ENCODE measurements at places on chromosomes 1 and 21.

DNA sequence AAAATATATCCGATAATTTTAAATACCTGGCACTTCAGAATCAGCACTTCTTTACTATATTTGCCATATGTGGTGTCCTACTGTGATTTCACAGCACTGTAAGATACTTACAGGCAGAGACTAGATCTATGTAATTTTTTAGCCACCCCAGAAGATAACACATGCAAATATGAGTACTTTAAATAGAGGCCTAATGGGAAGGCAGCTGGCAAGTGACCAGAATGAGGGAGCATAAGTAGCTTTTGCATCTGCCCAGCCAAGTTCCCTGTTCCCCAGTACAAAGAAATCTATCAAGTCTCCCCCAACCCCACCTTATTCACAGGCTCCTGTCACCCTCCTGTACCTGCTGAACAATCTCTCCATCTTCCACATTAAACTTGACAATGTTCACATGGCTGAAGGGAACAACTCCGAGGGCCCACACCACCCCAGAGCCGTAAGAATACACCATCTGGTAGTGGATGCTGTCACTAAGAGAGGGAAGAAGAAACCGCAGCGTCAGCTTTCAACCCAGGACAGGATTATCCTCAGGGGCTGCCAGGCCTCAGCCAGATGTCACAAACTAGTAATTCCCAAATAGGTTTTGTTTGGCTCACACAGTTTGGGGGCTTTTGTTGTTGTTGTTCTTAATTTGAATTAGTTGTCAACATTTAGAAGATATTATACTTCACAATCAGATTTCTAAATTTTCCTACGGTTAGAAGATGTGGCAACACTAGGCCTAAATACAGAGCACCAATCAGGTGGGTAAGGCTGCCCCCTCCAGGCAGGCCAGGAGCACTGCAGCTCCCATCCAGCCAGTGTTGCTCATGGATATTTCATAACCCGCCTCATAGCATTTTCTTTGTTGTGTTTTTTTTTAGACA, 10.4 kb downstream of the EMC1 start:
- peak; percentile 71 for DNase-seq

DNA sequence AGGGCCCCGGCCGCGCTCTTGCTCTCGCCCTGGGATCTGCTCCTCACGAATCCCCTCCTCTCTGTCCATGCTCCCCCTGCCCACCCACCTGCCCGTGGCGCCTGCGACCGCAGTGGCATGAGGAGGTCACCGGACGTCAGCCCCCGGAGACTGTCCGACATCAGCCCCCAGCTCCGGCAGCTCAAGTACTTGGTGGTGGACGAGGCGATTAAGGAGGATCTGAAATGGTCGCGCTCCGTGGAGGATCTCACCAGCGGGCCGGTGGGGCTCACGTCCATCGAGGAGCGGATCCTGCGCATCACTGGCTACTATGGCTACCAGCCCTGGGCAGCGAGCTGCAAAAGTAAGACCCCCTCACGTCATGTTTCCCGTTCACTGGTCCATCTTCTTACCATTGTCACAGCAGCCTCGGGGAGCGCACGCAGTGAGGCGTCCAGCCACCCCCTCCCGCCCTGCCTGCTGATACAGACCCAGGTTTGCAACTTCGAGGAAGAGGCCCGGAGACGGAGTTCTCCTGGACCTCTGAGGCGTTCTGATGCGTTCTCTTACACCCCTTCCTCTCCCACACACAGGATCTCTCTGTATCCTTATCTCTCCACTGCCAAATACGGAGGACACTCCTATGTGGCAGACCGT, 1.1 kb downstream of the SLC35F3 start:
- DNase-seq, result peak; percentile 12

DNA sequence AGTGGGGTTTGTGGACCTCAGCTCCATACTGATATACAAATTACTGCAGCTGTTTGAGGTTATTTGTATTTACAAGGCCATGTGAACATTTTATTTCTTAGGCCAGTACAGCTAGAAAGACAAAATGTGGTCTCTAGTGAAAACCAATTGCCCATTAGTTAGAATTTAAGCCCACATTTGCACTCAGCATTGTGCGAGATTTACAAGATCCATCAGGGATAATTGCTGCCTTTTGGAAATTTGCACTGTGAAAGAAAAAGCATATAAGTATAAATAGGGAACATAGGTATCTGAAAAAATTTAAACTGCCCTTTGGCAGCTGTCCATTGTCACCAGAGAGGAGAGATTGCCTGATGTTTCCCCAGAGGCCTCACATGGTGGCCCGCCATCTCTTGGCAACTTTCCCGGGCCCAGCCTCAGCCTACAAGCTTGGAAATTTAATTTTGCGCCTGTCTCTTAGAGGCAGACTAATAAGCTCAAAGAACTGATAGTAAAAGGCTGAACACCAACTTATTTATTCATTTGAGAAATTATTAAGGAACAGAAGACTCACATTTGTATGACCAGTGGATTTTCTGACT, 120.7 kb downstream of the MAP3K21 start:
- no peak for DNase-seq

DNA sequence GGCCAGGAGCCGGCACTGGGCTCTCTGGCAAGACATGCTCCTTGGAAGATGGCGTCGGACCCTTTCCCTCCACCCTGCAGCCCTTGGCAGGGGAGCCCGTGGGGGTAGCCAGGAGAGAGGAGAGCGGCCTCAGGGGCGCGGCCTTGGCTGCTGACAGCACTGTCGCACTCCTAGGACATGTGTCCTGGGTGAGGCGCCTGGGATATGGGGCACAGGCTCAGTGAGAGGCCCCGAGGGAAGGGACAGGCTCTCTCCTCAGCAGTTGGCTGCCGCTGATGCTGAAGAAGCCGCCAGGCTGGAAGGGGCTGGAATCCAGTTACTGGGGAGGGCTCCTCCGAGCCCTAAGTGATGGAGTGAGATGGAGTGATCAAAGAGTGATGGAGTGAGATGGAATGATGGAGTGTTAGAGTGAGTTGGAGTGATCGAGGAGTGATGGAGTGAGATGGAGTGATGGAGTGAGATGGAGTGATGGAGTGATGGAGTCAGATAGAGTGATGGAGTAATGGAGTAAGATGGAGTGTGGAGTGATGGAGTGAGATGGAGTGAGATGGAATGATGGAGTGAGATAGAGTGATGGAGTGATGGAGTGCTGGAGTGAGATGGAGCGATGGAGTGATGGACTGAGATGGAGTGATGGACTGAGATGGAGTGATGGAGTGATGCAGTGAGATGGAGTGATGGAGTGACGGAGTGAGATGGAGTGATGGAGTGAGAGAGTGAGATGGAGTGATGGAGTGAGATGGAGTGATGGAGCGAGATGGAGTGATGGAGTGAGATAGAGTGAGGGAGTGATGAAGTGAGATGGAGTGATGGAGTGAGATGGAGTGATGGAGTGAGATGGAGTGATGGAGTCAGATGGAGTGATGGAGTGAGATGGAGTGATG, 27.6 kb upstream of the PKP1 start:
- DNase-seq, result no peak

GRCh38 chr1:213244664-213245091, 193.6 kb downstream of the RPS6KC1 start:
- no peak for DNase-seq

- no peak for DNase-seq
Measured at GRCh38 chr1:235108185-235108593, 20.4 kb downstream of the TOMM20 start.

- no peak for DNase-seq
Measured at GRCh38 chr1:228109962-228110488, 926 bp upstream of the MRPL55 start.

- no peak for DNase-seq
Measured at GRCh38 chr1:150562446-150563339, 13.5 kb downstream of the ADAMTSL4 start.

- DNase-seq, result peak; percentile 78
Measured at GRCh38 chr21:43975469-43976098, 36.5 kb upstream of the TRAPPC10 start.

- no peak for DNase-seq
Measured at GRCh38 chr1:162873671-162874666, 13.0 kb upstream of the CCDC190 start.

GRCh38 chr21:37207441-37208009, 59.6 kb downstream of the VPS26C start:
- no peak for DNase-seq
